CD4-positive, alpha-beta memory T cell (primary cell): ENCODE measurements at places on chromosomes 16 and 17.

DNA sequence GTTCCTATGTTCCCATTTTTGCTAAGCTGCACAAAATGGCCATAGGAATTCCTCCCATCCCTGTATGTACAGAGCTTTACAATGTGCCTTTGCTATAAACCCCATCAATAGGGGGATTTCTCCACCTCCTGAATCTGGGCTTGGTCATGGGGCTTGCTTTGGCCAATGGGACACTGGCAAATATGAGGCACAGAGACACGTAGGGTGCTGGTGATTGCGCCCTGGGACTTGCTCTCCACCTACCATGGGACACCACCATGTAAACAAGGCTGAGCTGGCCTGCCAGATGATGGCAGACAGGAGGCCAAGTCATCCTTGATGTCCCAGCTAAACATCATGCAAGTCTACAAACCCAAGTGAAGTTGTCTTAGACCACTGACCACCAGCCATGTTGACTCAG is 15.3 kb upstream of the ALDH3A1 start:
- no peak for DNase-seq

DNA sequence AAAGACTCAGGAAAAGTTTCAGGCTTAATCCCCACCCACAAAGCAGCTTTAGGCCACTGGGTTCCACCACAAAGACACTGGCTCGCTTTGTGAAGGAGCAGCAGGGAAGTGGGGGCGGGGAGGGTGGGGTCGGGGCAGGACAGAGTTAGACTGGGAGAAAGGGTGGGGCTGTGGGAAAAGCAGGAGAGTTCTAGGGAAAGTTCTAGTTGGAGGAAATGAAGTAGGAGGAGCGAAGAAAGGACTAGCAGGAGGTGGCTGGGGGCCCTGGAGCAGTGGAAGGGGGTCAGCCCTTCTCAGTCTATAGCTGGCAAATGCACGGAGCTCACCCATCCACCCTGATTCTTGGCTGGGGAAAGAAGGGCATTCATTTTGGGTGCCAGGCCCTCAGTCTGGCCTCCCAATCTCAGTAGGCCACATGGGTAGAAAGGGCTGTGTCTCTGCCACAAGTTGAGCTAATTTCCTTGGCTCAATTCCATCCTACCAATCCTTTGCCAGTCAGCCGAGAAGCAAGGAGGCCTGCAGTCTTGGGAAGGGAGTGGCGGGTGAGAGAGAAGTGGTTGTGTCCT is 4.6 kb downstream of the INPP5K start:
- DNase-seq = no peak

- DNase-seq = peak; percentile 88
Measured at GRCh38 chr17:3892095-3892998, 506 bp downstream of the CAMKK1 start.

GRCh38 chr17:29954405-29954804 is 13.0 kb downstream of the EFCAB5 start:
- no peak for DNase-seq

GRCh38 chr17:66301864-66302741 is at the start of gene PRKCA:
TSS of gene PRKCA (plus strand) at chr17:66302613.
- DNase-seq = peak; percentile 72

DNA sequence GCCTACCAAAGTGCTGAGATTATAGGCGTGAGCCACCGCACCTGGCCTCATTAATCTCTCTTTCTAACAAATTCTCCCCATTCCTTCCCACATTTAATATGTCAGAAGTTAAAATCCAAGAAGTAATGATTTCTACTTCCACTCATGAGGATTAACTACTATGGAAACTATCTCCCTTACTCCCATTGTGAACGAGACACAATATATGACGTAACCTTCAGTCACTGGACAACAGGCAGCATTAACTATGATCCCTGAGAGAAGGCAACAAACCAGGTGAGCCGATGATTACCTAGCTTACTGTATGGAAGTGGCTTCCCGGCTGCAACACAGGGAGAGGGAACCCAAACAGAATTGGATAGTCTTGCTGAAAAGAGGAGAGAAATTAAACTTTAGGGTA is 20.0 kb downstream of the GLG1 start:
- no peak for DNase-seq

- DNase-seq = peak; percentile 60
Measured at GRCh38 chr17:43367737-43368242, 31.0 kb upstream of the ARL4D start.

DNA sequence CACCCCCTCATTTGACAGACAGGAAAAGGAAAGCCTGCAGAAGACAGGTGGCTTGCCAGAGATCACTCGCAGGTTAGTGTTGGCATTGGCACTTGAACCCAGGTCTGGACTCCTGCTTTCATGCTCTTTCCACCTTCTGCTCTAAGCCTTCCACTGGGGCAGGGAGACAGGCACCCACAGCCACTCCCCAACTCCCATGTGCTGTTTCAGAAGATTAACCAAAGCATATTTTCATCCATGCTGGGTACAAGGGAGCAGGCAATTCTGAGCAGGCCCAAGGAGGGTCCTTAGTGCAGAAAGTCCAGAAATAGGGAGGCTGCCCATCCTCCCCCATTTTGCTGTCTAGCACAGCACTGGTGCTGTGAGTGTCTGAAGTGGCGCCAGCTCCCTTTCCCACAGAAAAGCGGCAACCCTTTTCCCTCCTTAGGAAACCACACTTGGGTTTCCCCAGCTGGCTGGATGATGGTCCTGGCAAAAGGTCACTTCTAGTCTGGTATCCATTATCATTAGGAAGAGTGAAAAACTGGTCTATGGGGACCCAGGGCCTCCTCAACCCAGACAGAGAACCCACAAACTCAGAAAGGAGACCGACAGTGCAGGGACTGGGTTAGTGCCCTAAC is 2.0 kb upstream of the CAVIN1 start:
- no peak for DNase-seq

DNA sequence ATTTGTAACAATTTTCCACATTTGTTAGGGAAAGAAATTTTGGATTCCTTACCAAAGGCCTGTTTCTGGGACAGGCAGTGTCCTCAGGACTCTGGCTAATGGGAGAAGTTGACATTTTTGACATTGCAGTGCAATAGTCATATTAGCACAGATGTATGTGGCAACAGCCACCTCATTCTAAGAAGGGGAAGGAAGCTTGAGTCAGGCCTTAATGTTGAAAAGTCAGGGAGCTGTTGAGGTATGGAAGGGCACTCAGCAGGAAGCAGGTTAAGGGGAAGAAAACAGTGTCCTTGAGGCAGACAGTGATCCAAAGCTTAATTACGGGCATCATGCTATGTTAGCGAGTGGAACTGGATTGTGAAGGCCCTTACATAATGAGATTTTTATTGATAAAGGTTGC is 20.9 kb downstream of the AKTIP start:
- DNase-seq = no peak

DNA sequence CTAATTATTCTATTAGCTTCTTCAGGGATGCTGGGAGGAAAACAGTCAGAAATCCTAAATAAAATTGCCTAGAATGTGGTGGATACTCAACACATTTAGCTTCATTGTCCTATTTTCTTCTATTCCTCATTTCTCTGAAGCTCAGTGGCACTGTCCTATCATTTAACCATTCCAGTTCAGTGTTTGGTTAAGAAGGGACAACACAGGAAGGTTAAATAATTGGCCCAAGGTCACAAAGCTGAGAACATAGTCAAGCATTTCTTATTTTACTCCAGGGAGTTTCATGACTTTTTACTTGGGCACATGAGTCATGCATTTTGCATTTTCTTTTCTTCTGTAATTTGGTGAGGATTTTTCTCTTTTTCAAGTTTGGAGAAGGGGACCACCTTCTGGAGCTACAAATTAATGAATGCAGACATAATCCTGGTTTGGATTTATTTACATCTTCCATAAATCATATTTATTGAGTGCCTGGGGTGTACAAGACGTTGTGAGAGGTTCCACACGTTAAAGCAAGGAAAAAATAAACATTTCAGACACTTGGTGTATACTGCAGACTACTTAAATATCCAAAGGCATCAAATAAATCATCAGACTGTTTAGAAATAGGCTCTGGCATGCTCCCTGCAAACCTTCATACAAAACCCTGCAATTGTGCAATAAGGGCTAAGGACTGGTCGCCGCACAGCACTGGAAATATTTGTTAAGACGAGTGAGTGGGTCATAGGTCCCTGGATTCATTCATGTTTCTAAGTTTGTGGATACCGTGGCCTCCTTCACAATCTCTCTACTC is 263.9 kb downstream of the MAF start:
- no peak for DNase-seq

GRCh38 chr16:16871196-16871595 is 492.3 kb downstream of the NPIPA7 start:
- no peak for DNase-seq

- DNase-seq = no peak
Measured at GRCh38 chr17:43809121-43809520, 23.8 kb downstream of the MPP3 start.

- DNase-seq = no peak
Measured at GRCh38 chr17:43217614-43218087, 6.0 kb downstream of the TMEM106A start.

DNA sequence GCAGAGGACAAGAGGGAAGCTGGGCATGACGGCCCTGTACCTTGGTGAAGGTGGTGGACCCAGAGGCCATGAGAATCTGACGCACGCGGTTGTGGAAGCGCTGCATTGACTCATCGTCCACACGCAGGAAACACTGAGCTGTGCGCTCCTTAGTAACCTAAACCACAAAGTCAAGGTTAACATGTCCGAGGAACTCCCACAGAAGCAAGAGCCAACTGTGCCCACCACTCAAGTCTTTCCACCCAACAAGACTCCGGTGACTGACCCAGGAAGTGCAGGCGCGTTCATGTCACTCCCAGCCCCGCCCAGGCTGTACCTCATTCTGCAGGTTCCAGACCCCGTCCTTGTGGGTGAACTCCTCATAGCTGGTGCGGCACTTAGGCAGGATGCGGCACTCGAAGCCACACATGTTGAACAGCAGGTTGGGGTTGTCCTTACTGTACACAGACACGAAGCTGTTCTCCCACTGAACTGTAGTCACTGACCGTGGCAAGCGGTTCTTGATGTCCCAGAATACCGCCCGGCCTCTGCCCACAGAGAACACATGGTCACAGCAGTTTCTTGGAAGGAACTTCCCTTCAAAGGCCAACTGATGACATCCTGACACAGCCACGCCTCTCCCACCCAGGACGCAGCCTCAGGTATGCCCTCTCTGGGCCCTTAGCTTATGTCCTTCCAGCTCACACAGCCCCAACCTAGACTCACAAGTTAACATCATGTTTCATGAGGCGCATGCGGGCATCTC is 11.5 kb downstream of the PRPF8 start:
- DNase-seq = peak; percentile 21

DNA sequence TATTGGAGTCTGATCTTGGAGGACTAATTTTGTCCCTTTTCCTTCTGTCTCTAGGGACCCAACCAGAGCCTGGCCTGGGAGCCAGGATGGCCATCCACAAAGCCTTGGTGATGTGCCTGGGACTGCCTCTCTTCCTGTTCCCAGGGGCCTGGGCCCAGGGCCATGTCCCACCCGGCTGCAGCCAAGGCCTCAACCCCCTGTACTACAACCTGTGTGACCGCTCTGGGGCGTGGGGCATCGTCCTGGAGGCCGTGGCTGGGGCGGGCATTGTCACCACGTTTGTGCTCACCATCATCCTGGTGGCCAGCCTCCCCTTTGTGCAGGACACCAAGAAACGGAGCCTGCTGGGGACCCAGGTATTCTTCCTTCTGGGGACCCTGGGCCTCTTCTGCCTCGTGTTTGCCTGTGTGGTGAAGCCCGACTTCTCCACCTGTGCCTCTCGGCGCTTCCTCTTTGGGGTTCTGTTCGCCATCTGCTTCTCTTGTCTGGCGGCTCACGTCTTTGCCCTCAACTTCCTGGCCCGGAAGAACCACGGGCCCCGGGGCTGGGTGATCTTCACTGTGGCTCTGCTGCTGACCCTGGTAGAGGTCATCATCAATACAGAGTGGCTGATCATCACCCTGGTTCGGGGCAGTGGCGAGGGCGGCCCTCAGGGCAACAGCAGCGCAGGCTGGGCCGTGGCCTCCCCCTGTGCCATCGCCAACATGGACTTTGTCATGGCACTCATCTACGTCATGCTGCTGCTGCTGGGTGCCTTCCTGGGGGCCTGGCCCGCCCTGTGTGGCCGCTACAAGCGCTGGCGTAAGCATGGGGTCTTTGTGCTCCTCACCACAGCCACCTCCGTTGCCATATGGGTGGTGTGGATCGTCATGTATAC is 8.0 kb downstream of the GPRC5C start:
- no peak for DNase-seq

DNA sequence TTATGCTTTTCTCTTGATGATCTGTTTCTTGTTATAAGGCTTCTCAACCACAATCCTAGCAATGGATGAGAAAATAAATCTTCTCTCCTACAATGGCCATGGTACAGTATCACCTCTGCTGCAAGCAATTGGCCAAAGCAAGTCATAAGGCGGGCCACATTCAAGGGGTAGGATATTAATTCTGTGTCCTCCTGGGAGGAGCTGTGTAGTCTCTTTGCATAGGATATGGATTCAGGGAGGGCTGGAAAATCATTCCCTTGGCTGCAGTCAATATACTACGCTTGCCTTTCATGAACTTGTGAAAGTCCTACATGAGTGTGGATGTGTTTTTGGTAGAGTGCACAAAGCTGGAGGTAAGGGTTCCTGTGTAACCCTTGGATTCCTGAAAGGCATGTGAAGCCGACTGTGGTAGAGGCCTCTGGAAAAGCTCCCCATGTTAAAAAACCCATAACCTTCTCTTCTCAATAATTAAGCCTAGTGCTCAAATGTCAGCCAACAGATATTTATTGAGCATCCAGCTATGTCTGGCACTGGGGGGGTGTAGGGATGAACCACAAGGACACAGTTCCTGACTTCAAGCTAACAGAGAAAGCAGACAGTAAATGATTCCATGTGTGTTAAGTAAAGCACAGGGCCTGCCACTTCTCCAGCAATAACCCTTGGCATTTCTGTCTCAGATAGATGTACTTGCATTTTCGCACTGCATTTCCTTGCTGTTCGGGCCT is 147.6 kb upstream of the HS3ST3A1 start:
- DNase-seq = no peak

DNA sequence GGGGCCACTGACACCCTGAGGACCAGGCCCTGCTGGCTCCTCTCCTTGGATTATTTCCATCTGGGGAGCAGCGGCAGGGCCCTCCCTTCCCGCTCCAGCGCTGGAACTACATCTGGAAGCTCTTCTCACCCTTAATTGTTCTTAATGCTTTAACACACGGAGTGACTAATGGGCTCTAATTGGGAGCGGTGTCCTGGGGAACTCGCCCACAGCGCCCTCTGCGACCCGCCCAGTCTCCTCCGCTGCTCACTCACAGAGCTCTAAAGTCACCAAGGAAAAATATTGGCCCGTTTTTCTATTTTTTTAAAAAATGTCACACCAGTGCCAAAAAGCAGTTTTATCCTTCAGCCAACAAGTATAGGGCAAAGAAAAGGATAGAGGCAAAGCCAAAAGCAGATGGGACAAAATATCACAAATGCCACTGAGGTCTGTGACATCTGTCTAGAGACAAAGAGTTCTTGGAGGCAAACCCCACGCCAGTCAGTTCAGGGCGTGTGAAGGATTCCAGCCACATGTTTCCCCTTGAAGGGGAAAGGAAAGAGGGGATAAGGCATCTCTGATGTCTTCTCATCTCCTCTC is 134.7 kb downstream of the RBFOX3 start:
- no peak for DNase-seq

GRCh38 chr16:66255647-66256046 is 110.8 kb upstream of the CDH5 start:
- no peak for DNase-seq

GRCh38 chr17:14340857-14341754 is 40.2 kb downstream of the HS3ST3B1 start:
- no peak for DNase-seq
